Lower lobe of right lung (tissue), 2 donors: ENCODE measurements at places on chromosomes 1 and 21.

- no peak for DNase-seq
Measured at GRCh38 chr1:229217716-229218115, 53.2 kb upstream of the RAB4A start.

- DNase-seq: no peak
Measured at GRCh38 chr1:204146965-204147364, 4.9 kb downstream of the ETNK2 start.

DNA sequence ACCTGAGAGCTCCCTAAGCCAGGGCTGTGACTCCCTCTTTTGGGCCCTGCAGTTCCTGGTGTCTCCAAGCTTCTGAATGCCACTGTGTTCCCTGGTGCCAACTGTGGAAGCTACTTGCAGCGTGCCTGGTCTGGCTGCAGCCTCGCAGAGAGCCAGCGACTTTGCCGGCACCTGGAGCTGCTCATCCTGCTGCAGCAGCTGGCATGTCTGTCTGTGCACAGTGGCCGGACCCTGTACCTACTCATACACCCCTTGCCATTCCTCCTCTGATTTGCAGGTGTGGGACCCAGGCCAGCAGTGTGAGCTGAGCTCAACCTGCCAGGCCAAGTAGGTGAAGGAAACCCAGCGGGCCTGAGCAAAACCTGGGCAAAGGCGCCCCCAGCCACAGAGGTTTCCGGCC, 12.3 kb upstream of the AADACL4 start:
- no peak for DNase-seq

DNA sequence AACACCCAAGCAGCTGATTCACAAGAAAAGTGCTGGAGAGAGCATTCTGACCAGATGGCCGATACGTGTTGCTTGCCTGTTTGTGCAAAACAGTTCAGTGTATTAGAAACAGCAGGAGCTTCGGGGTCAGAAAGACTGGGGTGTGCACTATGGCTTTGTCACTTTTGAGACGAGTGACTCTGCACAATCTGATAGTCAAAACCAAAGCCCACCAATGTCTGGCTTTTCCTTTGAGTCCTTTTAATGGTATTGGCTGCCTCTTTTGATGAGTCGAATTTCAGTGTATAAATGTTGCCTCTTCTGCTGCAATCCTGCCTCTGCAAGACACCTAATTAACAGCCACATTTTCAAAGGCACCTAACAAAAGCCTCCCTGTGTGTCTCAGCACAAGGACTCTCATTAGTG, 444.6 kb downstream of the AJAP1 start:
- no peak for DNase-seq

- no peak for DNase-seq
Measured at GRCh38 chr1:209062863-209063262, 520.7 kb upstream of the CAMK1G start.

GRCh38 chr1:231799363-231799986, 172.9 kb downstream of the DISC1 start:
- DNase-seq: no peak

DNA sequence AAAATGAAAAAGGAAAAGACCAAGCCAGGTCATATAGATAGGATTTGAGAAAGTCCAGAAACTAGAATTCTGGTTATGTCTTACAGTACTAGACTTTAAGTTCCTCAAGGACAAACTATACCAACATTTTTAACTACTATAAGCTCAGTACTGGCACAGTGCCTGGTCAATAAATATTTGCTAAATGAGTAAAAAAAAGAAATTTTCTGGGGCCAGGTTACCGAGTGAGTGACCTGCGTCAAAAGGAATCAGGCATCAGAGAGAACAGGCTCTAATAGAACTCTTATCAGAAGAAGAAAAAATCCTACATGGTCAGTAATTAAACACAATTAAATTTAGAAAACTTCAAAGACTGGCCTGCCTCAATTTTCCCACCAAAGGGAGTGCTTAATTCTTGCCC, 23.8 kb upstream of the YRDC start:
- no peak for DNase-seq

GRCh38 chr1:183941001-183941400, 96.5 kb downstream of the COLGALT2 start:
- no peak for DNase-seq

GRCh38 chr1:5718831-5719632, 273.2 kb downstream of the NPHP4 start:
- peak; percentile 45 for DNase-seq

DNA sequence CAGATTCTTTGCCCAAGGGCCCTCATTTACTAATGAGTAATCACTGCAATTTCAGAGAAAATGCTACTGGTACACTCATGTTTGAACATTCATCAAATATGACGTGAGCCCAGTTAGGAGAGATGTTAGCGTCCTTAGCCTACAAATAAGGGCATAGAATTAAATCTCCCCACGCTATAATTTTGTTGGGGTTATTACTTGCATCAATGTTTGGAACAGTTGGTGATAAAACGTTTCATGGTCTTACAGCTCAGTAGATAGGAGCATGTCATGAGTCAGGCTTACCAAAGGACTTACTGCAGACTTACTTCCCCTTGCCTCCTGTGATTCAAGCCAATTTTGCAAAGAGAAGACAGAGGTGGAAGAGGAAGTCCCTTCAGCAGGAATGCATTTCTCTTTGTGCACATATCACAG, 304.0 kb downstream of the KIF26B start:
- no peak for DNase-seq

DNA sequence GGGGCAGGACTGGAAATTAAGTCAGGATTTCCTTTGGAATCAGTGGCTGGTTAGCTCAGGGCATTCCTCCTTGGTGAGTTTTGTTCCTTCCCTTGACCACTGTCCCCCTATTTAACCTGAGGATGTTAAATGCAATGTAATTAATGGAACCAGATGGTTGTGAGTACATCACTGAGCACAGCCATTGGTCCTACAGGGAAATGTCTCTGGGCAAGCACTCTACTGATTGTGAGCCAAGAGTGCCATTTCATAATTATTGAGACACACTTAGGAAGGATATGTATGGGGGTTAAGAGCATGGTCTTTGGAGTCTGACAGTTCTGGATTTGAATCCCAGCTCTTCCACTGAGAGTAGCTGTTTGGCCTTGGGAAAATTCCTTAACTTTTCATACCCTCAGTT, 74.4 kb downstream of the SPAG17 start:
- no peak for DNase-seq

GRCh38 chr1:176551146-176551545, 88.2 kb downstream of the PAPPA2 start:
- DNase-seq: no peak

- DNase-seq: no peak
Measured at GRCh38 chr21:35579520-35580293, 480.6 kb downstream of the SETD4 start.

- no peak for DNase-seq
Measured at GRCh38 chr1:176539018-176539417, 76.0 kb downstream of the PAPPA2 start.

GRCh38 chr1:213060836-213061235, 9.8 kb downstream of the RPS6KC1 start:
- DNase-seq: no peak

DNA sequence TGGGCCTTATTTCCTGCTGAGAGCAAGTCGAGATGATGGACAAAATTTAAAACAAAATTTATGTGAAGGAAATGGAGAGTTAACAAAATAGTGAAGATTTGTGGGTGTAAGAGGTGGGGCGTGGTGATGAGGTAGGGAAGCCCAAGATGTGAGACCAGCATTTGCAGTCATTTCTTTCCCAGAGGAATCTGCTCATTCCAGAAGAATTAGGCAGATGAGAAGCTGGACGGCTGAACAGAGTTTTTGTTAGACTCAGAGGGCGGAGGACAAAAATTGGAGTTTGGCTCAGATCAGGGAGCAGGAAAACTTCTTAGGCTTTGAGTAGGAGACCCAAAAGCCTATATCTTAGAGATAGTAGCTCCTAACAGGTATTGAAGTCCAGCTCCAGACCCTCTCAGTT, 65.3 kb downstream of the CAMTA1 start:
- no peak for DNase-seq
